ENCODE measurements at places on chromosomes 4 and X.

GRCh38 chr4:118046323-118046722 is 12.0 kb downstream of the NDST3 start:
- no peak for DNase-seq

- DNase-seq = no peak
These were observed 13.2 kb upstream of the TMEM165 start for GRCh38 chr4:55382488-55383003.

- no peak for DNase-seq
These were observed 35.3 kb upstream of the CHRNA9 start for GRCh38 chr4:40299811-40300292.

- no peak for DNase-seq
These were observed 10.1 kb downstream of the RBM47 start for GRCh38 chr4:40619600-40619999.

GRCh38 chrX:103550415-103551051 is 31.2 kb upstream of the RAB40A start:
- no peak for DNase-seq

GRCh38 chr4:42293967-42294813 is 103.1 kb upstream of the SHISA3 start:
- DNase-seq = no peak

GRCh38 chr4:133865612-133866327 is 335.8 kb downstream of the PABPC4L start:
- DNase-seq = no peak

GRCh38 chr4:61385256-61385655 is 185.1 kb downstream of the ADGRL3 start:
- DNase-seq = no peak

- DNase-seq = no peak
These were observed 439.0 kb downstream of the GPM6A start for GRCh38 chr4:175373031-175373430.

- no peak for DNase-seq
These were observed 161.3 kb upstream of the PSAPL1 start for GRCh38 chr4:7595934-7596461.

DNA sequence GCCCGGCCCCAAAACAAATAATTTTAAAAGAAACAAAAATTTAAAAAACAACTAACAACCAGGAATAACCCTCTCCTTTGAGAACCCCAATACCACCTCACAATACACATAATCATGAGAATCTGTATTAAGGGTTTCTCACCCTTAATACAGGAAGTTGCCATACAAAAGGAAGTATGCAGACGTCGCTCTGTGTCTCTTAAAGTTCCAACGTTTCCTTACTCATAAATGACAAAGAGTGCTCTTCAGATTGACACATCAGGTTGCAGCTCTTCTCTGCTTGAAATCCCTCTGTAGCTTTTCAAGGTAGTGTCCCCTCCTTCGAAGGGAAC is 73.9 kb upstream of the IRF2 start:
- no peak for DNase-seq

GRCh38 chr4:149280806-149281205 is 534.8 kb downstream of the IQCM start:
- DNase-seq = no peak

GRCh38 chr4:8761167-8761823 is 110.3 kb downstream of the HMX1 start:
- no peak for DNase-seq

GRCh38 chr4:182338746-182339145 is 95.5 kb downstream of the TENM3 start:
- DNase-seq = no peak

DNA sequence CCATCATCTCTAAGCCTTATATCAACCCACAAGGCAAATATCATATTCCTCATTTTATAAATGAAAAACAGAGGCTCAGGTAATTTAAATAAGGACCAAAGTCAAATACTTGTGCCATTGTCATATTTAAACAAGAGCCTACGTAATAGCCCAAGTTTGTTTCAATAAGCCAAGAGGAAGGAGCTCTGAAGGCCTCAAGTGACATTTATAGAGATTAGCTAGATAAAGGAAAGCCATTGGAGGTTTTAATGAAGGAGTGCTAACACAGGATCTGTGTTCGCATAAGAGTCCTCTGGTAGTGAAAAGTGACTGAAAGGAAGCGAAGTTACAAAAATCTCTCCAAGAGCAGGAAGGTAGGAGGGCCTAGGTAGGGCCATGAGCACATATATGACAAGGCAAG is 384.9 kb upstream of the NOCT start:
- DNase-seq = no peak

DNA sequence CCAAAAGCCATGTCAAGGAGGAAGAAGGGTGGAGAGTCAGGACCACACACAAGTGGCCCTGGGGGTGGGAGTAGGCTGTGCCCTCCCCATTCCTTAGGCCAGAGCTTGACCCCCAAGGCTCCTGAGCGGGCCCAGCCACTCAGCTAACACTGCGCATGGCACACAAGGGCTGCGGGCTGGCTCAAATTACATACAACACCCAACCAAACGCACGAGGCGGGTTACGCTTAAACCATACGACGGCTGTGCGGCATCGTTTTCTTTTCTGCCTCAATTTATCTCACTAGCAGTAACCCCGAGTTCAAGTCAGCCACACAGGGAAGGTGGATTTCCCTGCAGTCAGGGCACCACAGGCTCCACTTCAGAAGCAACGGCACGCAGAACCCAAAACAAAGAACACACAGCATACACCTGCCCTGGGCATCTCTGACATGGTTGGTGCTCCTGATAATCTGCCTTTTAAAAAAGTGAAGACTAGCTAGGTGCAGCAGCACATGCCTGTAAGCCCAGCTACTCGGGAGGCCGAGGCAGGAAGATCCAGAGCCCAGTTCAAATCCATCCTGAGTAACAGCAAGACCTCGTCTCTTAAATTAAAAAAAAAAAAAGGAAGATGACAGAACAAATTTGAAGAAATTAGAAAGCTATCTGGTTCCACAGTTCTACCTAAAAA is 2.9 kb downstream of the GAK start:
- no peak for DNase-seq

DNA sequence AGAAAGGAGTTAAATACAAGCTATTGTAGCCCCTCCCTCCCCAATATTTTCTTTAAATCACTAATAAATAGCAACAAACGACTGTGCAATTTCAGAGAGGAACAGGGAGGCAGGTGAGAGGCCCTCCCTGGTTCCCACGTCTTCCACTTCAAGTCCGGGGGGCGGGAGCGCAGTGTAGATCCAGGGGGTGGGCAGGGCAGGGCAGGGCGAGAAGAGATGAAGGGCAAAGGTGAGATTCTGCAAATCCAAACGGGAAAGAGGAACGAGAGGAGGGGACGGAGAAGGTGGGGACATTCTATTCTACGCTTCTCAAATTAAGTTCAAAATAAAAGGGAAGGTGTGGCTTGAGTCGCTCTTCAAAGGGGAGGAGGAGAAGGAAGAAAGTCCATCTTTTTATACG is 6.8 kb downstream of the NKX6-1 start:
- no peak for DNase-seq

- no peak for DNase-seq
These were observed 70.1 kb upstream of the ENPP6 start for GRCh38 chr4:184287697-184288255.

DNA sequence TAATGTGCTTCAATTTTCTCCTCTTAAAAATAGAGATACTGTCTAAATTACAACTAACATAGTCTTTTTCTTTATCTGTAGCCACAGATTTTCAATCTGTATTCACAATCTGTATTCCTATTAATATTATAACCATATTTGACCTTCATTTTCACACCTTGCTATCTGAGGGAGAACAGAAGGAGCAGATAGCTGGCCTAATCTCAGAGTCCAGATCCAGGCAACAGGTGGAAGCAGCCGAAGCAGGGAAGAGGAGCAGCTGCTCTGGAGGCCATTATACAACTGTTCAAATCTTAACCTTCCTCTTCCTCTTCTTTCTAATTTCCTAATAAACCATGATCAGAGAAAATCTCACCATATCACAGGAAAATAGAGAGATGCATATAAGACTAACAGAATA is 14.2 kb downstream of the SEPSECS start:
- no peak for DNase-seq

- DNase-seq = no peak
These were observed 253.7 kb downstream of the PDHA2 start for GRCh38 chr4:96093563-96093962.

GRCh38 chr4:6001680-6002491 is 16.3 kb downstream of the C4orf50 start:
- no peak for DNase-seq

DNA sequence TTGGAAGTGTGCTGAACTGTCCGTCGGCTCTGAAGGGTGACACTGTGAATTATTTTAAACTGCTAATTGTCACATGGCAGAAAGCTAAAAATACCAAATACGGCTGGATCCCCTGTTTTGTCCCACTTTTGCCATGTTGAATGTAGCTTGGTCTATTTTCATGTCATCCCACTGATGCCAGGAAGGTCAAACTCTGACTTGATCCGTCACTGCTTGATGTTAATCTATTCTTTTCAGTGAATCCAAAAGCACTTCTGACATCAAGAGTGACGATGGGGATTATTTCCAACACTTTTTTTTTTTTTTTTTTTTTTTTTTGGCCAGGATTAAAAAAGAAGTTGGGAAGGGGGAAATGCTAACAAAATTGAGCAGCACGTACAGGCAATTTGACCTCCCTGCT is 734.6 kb upstream of the TENM3 start:
- no peak for DNase-seq

DNA sequence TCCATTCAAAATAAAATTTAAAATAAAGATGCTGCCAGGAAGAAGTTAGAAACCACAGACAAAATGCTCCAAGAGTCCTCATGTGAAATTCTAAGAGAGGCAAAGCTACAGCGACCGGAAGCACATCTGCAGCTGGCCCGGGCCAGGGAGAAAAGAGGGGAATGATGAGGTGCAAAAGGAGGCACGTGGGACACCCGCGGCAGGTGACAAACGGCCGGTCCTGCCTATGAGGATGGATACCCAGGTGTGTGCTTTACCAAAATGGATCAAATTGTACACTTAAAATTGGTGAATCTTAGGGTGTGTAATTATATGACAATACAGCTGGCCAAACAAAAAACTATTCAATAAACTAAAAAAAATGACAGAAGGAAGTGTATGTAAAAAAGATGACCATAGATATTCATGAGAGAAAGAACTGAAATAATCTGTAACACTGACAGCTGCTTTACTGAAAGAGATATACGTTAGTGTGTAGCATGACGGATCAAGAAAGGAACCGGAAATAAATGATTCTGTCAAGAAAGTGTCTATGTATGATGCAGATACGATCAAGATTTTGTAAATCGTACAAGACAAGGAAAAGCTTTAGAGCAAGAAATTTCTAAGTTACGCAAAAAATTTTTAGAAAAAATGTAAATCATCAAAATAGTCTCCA is 29.5 kb downstream of the PPP2R3B start:
- DNase-seq = no peak

GRCh38 chrX:152847281-152847680 is 16.4 kb downstream of the NSDHL start:
- no peak for DNase-seq

- no peak for DNase-seq
These were observed 210.9 kb downstream of the EVC2 start for GRCh38 chr4:5497489-5497888.

DNA sequence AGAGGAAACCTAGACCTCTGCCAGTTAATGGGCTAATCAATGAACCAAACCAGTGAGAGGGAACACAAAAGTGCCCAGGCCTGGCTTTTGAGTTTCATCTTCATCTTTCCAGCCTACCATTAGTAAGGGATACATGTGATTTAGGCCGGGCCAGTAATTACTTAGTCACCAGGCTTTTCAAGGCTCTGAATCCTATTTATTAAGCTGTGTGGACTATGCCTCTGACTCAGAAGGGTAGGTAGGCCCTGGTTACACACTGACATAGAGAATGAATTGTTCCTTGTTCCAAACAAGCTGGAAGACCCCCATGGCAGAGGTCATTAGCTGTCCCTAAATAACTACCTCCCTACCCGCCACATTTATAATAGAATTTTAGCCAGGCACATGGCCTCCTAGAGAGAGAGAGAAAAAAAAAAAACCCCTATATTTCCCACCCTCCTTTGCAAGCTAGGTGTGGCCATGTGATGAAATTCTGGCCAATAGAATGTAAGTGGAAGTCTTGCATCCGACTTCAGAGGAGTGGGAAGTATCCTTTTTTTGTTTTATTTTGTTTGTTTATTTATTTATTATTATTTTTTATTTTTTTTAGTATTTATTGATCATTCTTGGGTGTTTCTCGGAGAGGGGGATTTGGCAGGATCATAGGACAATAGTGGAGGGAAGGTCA is 112.3 kb upstream of the BCOR start:
- DNase-seq = no peak

DNA sequence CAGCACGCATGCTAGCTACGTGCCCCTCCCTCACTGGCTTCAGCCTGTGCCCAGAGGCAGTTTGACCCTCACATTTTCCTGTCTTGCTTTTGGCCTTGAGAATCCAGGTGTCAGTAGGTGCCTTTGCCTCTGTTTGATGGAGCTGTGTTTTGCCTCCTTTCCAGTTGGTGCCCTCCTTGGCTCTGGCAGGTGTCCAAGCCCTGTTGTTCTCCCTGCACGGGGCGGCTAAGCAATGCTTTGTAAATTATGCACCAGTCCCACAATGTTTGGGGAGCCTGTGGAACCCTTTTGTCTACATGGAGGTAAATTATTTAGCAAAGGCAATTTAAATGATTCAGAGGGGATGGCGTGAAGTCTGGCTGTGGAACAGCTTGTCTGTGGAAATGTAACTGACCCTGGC is 202.9 kb upstream of the BOD1L1 start:
- DNase-seq = no peak

Measured in stimulated activated CD4-positive, alpha-beta T cell treated with anti-CD3 and anti-CD28 coated beads, Interleukin-15, amount 100 ng/mL, for 48 hours (primary cell).